ENCODE measurements at places on chromosomes 3 and 15.

GRCh38 chr3:159200176-159200575 is 398.3 kb downstream of the MFSD1 start:
- DNase-seq = peak; percentile 89

DNA sequence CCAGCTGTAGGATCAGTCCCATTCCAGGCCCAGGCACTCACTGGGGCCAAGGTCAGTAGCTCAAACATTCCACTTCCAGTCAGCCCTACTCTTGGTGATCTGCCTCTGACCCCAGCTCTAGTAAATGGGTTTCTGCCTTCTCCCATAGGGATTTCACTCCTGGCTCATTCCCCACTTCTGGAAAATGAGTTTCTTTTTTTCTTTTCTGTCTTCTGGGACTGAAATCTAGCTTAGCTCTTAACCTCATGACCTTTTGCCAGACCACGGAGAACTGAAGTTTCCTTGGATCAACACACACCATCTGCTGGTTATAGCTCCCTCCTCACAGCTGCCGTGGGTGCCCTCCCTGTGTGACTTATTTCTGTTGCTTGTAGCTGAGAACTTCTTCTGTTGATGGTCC is 21.3 kb downstream of the MME start:
- DNase-seq = no peak

DNA sequence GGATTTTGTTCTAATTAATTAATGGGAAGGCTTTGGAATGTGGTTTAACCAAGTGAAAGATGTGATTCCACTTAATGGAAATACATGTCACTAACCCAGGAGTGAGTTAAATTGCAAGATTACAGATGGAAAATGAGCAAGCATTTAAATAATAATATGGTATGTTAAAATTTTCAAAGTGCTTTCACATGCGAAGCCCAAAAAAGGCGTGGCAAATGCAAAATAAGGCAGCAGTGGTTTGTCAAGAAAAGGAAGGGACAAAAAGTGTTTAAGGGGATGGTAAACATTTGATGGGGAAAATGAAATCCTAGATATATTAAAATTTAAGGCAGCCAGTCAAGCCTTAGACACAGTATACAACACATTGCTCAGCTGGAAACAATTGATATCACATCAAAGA is 2.9 kb downstream of the TICRR start:
- no peak for DNase-seq

DNA sequence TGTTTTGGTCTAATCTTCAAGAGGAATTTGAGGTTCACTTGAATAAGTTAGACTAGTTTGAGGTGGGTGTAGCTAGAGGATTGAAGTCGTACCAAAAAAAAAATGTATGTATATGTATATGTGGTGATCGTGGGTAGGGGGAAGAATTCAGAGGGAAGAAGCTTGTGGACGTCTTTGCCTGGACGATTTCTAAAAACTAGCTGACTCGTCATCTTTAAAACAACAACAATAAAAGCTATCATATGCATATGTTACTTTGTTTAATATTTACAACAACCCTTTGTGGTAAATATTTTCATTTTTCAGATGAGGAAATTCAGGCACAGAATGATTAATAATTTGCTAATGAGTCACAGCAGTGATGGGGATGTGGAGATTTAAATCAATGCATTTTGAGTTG is 18.1 kb downstream of the RNF111 start:
- DNase-seq = no peak

DNA sequence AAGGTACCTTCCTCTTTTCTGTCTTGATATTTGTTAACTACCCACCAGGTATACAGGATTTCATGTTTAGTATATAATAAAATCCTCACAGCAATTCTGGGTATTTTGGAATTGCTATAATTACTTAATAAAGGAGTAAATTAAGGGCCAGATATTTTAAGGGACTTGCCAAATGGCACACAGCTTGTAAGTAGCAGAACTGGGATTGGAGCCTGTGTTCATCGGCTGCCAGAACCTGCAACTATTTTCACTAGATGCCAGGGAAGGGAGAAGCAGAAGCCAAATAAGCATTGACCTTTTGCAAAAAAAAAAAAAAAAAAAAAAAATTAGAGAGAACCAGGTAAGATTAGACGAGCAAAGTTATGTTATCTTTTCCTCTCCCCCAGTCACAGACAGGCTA is 683.3 kb upstream of the CADM2 start:
- no peak for DNase-seq

GRCh38 chr15:29692527-29692926 is 129.7 kb downstream of the TJP1 start:
- DNase-seq = no peak

DNA sequence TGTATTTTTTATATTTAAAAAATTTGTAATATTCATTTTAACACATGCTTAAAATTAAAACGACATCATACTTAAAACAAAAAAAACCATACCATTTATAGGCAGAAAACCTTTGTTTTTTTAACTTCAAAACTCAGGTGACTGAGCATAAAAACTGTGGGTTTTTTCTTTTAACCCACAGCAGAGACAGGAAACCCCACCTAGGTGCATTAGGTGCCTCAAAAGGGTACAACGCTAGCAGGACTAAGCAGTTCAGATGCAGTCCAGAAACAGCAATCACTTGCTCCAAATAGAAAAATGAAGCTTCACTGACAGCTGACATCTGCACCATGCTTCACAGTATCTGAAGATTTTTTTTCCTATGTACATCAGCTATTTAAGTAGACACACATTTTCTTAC is 52.3 kb downstream of the GLB1 start:
- DNase-seq = no peak

- DNase-seq = peak; percentile 10
Observed at GRCh38 chr3:129560911-129561594, 18.1 kb downstream of the H1-8 start.

DNA sequence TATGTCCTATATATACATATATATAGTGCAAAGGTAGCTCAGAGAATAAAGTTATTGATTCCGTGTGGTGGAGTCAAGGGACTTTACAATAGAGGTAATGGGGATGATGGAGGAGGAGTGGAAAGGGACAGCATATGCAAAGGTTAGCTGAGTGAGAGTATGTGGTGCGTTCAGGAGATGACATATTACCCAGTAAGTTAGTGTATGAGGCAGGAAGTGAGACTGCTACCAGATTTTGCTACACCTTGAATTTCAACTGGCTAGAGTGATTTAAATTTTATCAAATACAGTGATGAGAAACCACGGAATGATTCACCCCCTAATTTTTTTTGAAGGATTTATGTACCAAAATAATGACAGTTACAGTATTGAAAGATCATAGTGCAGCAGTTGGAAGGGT is 2.8 kb downstream of the ACTL6A start:
- no peak for DNase-seq

GRCh38 chr3:24237971-24238706 is 256.5 kb downstream of the THRB start:
- DNase-seq = peak; percentile 83

- DNase-seq = no peak
Observed at GRCh38 chr3:194261581-194262063, 89.5 kb downstream of the CPN2 start.

DNA sequence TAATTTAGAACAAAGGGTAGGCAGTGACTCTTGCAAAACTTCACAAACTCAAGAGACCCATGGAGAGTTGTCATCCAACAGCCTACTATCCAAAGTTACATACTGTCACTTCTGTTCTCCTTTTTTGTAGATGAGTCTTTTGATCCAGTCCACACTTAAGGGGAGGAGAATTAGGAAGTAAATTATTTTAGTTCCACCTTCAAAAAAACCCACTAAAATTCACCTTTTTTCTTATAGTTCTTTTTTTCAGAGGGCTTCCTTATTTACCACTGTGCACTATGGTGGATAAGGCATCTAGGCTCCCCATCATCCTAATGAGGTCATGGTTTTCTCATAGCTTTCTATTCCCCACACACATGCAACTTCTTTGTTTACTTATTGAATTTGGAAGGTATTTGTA is 8.6 kb upstream of the TCAIM start:
- no peak for DNase-seq

DNA sequence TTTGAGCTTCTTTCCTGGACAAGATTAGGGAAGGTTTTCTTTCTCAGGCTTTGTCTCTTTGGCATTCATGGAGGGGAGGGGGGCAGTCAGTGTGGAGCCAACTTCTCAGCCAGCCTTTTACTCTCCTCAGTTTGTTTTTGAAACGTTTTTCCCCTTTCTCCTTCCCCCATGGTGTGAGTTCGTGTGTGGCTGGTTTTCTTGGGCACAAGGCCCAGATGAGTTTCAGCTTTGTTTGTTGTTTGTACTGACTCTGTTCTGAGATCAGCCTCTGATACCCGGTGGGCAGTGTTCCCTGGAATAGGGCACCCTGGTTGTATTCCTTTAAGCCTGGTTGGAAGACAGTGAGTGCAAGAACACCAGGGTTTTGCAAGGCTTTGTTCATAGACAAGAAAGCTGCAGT is 168.2 kb upstream of the RARB start:
- DNase-seq = peak; percentile 10

DNA sequence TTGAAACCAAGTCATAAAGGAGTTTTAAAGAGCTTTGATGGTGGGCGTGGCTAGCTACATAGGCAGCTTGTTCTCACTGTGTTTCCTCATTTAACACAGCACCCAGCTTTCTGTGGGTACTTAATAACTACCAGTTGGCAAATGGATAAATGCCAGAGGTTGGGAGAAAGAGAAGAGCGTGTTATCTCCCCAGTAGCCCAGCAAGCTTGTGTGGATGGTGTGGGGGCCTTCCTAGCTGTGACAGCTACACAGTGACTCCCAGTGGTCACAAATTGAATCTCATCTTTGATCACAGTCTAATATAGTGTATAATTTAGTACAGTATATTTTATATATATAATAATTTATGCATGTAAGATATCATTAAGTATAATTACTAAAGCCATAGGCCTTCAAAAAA is 984.1 kb downstream of the EPHA3 start:
- DNase-seq = peak; percentile 10

DNA sequence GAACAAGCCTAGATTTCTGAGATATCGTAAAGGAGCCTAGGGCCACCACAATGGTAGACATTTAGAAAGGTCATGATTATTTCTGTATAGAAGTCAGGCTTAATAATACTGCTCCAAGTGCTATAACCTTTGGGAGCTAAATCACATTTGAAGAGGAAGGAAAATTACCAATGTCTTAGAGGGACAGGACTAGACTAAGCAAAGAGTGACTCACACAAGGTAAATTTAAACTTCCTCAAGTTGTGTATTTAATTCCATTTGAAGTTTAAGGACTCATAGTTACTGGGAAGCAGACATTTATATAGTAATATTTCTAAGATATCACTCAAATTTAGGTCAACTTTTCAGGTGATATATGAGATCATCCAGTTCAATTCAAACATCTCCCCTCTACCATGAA is 227.6 kb upstream of the MME start:
- no peak for DNase-seq

- DNase-seq = no peak
Observed at GRCh38 chr3:123758081-123758564, 126.0 kb downstream of the MYLK start.

Data from non-pigmented ciliary epithelial cell (primary cell).